ENCODE measurements at places on chromosomes 5 and 9.
A peak's percentile ranks its signal among the peaks of the same experiment; 100 is the strongest.

DNA sequence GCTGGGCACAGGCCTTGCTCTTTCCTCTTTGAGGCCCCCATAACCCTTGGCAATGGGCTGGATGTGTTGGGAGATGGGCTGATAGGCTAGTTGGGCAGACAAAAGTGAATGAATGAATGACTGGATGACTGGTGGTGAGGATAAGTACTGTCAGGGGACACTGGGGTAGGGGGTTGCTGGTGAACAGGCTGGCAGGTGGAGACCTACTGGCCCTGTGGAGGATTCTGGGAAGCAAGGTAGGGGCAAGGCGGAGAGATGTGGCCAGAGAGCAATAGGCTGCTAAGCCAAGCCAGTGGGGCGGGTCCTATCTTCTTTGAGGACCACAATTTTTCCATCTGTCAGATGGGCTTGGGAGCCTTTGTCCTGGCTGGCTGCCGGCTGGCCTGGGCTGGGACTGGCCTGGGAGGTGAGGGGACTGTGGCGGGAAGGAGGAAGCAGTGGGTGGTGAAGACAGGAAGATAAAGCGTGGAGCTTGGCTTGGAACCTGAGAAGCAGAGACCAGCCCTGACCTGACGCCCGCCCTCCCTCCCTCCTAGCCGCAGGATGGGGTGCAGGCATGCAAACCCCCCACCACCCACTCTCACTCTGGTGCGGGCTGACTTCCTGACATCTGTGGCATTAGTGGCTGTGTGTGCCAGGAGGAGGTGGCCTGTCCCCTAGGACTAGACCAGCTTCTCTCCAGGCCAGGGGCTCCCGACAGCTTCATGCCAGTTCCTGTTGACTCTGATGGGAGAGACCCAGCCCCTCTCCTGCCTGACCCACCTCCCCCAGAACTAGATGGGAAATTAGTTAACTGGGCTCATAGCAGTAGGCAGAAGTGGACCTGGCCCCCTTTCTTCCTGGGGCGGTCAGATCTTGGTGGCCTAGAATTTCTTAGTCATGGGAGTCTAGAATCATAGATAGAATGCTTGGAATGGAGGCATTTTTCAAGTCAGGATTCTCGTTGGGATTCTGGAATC, 9.5 kb downstream of the CXXC5 start:
- no peak for DNase-seq

- no peak for DNase-seq
Observed at GRCh38 chr9:107696302-107696701, 206.7 kb upstream of the KLF4 start.

- DNase-seq: no peak
Observed at GRCh38 chr5:37776826-37777225, 63.0 kb downstream of the GDNF start.

- no peak for DNase-seq
Observed at GRCh38 chr9:8684978-8685708, 885.6 kb upstream of the DMAC1 start.

- DNase-seq: no peak
Observed at GRCh38 chr5:56663523-56663922, 151.8 kb upstream of the MAP3K1 start.

DNA sequence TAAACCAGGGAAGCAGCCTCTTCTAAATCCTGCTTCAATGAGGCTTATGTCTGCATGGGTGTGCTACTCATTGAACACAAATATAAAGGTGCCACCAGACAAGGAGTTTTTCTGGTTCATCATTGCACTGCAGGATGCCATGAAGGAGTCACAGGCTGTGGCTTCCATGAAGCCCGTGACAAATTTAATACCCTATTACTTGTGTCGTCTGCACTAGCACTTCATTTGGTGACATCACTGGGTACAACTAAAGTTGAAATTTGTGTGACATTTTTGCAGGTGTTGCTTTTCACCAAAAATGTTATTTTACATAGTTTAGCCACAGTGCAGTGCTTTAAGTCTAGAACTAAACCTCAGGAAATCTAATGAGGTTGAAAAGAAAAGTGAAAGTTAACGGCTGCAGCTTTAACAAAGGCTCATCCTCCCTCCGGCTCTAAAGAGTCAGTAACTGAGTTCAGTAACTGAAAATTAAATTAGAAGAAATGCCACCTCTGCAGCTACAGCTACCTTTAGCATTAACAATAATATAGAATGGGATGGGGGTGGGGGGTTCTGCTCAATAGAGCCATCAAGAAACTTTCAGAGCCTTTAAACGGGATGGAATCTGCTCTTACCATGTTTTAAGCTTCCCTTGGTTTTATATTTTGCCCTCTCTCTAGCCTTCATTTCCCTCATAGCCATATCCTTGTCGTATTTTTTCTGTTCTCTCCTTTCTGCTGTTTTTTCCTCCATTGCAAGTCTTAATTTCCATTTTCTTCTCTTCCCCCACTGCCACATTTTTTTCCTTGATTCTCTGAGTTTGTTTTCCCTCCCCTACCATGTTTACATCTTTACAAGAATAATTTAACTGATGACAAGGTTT, 233.8 kb upstream of the TMEM161B start:
- DNase-seq: no peak

GRCh38 chr9:17140418-17140817, 5.6 kb downstream of the CNTLN start:
- no peak for DNase-seq

DNA sequence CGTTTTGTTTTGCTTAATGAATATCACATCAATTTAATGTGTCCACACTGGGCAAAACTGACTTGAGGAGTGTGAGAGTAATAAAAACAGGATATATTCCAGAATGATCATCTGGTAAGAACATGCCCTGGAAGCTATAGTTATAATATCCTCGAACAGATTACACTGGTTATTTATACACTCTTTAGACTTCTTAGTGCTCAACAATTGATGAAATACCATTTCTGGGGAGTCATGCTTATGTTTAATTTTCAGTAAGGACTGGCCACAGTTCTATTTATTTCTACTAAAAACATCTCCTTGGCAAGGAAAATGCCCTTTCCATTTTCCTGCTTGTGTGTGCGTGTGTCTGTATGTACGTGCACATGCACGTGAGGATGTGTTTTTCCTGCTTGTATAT, 205.0 kb downstream of the TRIO start:
- no peak for DNase-seq

GRCh38 chr9:90659650-90660364, 17.2 kb upstream of the DIRAS2 start:
- no peak for DNase-seq

DNA sequence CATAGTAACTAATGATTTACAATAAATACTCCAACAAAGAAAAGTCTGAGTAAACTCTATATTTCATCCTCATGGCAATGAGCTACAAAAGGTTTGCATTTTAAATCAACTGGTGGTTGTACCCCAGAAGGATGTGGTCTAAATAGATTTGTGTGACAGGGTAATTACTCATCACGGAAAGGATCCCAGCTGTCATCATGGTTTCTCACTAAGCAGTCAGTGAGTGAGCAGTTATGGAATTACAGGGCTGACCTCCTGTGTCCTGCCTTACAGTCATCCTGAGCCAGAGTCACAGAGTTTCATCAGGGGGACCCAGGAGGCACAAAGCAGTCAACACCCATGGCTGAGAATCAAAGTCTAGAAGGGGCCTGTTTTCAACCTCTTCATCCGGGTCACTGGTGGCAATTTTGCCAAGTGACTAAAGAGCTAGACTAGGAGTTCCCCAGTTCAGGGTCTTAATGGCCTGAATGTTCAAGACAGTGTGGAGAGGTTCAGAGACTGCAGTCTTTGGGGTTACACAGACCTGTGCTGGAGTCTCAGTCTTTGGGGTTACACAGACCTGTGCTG, 210.7 kb upstream of the SLC24A2 start:
- DNase-seq: peak; percentile 37

GRCh38 chr9:4983601-4984165, 1.4 kb upstream of the JAK2 start:
- no peak for DNase-seq

DNA sequence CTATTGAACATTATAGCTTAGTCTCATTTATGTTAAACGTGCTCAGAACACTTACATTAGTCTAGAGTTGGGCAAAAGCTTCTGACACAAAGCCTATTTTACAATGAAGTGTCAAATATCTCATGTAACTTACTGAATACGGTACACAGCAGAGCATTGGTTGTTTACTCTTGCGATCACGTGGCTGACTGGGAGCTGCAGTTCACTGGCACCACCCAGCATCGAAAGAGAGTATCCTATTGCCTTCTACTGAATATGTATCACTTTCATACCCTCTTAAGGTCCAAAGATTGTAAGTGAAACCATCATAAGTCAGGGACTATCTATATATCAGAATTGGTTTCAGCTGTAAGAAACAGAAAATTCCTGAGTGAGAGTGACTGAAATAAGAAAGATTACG, 42.6 kb upstream of the OSMR start:
- DNase-seq: no peak

GRCh38 chr5:26578002-26578401, 460.4 kb downstream of the CDH9 start:
- no peak for DNase-seq

DNA sequence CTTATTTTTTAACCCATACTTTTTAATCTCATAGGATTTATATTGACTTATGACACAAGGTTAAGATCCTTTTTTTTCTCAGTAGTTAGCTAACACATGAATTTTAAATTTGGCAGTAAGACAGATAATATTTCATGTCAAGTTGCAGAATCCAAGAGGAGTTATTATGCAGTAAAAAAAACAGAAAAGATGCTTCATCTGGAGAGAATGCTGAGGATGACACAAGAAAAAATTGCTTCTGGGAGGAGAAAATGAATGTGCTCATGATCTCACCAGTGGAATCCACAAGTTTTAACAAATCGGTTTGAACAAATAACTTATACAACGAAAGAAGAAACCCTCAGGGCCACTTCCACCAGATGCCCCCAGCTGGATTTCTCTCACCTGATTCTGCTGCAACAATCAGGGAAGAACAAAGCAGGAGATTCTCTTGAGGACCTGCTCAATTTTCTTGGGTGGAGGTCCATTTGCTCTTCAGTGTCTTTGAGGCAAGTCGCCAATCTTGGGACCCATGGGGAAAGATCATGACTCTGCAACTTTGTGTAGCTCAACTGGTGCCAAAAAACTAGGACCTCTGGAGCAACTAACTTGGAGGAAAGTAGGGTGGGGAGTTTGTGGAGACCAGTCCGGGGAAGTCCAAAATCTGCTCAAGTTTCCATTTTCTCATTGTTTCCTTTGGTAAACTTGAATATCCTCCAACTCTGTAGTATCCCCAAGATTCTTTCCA, 50.5 kb upstream of the TNFSF15 start:
- no peak for DNase-seq

- no peak for DNase-seq
Observed at GRCh38 chr9:81627481-81627880, 61.9 kb downstream of the TLE1 start.

GRCh38 chr5:181187500-181188213, 17.3 kb downstream of the TRIM7 start:
- no peak for DNase-seq

DNA sequence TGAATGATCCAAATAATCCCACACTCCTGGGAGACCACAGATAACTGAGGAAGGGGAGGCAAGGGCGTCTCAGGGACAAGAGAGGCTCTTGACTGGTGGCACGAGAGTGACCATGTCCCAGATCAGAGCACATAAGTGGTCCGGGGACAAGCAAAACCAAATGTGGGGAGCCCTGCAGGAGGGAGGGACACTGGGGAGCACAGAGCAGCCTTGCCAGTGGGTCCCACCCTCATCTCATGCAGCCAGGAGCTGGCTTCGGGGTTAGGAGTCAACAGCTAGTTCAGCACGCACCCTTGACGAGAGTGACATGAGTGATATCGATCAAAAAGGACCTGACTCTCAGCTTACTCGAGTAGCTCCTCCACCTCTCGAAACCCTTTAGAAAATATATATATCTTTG, 16.5 kb upstream of the UBE2QL1 start:
- DNase-seq: no peak

GRCh38 chr9:135908754-135909204, 1.4 kb upstream of the CAMSAP1 start:
- DNase-seq: no peak

DNA sequence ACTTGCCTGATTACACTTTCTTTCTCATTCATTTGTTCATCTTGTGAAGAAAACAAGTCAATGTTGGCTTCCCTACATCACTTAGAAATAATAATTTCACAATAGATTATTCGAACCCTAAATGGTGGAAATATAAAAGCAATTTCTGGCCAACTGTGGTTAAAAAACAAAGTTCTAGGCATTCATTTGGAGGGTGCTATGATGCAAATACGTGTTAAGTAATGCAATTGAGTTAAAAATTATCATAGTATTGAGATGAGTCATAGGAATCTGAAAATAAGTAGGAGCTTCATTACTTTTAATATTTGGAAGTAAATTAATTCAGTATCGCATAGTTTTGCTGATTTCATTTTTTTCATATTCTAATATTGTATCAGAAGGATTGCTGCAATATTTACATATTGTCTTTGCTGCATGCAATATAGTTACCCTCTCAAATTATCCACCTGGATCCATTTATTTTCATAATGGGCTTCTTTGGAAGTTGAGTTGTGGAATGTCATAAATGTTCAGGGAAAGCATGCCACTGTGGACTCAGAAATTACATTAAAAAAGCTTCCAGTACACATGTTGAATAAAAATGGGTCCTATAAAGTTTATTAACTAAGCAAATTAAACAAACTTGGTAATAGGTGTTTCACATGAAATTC, 647.7 kb upstream of the WWC1 start:
- DNase-seq: no peak

GRCh38 chr9:123460091-123460490, 104.1 kb downstream of the CRB2 start:
- DNase-seq: no peak

DNA sequence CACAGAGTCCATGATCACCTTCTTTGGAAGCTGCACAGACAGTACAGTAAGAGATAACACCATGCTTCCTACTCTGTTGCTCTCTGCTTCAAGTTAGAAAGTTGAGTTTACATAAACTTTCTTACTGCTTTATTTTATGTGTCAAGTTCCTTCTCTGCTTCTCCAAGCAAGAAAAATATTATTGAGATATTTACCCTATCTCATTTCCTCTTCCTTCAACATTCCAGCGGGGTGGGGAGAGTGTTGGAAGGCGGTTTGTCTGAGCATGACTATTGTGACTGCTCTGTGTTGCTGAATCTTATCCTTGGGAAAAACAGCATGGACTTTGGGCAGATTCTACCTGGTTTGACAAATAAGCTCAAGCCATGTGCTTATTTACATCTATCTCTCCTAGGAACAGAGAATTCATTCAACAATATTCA, 66.9 kb upstream of the EPB41L4A start:
- DNase-seq: no peak

GRCh38 chr9:134983074-134983473, 65.4 kb upstream of the FCN1 start:
- no peak for DNase-seq

Measured in stimulated activated CD8-positive, alpha-beta memory T cell treated with anti-CD3 and anti-CD28 coated beads, Interleukin-7, amount 100 ng/mL, for 4 hours (primary cell).